NCI-H345 (cell line): ENCODE measurements at places on chromosomes 1 and 21.

DNA sequence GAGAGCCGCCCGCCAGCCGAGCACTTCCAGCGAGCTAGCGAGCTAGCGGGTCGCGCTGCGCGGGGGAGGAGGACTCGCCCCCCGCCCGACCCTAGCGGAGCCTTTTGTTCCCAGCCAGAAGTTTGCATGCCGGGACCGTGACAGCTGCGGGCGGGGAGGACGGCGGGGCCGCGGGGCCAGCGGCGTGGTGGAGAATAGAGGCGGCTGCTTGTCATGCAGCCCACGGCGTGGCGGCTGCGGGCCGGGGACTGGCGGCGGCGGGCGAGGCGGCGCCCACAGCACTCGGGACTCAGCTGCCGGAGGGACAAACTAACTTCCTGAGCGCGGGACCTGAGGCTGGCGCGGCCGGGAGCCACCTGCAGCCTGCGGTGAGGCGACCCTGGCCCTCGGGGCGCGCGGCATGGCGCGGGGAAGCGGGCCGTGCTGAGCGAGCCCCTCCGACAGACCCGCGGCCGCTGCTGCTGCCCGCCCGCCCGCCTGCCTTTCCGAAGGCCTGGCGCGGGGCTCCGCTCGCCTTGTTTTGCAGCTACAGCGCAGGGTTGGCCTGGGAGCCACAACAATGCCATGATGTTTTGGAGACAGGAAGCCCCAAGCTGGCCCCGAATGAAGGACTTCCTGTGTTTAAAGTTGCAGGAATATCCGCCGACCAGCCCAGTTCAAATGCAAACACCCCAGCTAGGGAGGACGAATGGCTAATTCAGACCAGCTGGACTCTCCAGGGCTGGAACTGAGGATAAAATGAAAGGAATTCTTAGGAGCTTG lies 82.2 kb upstream of the BMP8A start:
- peak; percentile 45 for DNase-seq

DNA sequence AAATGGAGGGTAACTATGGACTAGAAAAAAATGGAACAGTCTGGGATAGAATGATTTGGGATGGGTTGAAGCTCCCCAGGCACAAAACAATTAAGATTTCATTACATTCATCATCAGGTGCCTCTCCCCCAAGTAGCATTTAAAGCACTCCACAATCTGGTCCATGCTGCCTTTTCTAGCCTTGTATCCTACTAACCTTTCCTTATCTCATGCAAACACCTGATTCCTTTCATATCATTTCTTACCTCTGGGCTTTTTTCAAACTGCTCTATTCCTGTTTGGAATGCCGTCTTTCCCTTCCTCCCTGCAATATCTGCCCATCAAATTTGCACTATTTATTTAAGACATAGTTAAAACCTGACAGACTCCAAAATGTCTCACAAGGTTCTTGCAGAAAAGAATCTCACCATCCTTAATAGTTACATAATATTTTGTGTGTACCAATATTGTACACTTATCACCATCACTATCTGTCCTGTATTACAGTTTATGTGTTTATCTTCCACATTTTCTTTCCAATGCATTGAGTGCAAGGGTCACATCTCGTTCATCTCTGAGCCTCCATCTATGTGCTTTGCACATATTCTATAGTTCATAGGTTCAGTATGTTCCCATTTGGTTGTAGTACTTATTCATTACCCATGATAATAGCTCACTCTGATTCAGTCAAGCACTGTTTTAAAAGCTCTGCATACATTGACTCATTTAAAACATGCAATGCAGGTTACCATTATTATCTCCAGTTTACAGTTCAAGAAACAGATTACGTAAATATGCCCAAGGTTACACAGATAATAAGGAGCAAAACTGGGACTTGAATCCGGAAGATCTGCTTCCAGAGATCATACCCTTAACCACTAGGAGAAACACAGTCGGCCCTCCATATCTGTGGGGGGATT lies 16.1 kb upstream of the SHCBP1L start:
- DNase-seq, result no peak

DNA sequence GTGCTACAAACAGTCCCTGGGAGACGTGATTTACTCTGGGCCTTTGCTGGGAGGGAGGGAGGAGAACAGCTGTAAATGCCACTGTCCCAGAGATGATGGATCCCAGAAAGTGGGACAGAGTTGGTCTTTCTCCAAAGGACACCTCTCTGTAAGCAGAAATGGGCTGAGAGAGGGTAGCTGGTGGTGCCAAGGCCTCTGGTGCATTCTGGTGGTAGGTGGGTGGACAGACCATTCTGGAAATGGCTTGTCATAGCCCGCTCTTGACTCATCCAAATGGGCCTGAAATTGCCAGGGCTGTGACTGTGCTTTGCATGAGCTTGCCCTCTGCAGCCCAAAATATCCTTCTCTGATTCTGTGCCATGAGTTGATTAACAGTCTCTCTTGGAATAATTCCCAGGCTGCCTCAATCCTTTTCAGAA lies 36.1 kb downstream of the CCDC185 start:
- DNase-seq, result no peak

DNA sequence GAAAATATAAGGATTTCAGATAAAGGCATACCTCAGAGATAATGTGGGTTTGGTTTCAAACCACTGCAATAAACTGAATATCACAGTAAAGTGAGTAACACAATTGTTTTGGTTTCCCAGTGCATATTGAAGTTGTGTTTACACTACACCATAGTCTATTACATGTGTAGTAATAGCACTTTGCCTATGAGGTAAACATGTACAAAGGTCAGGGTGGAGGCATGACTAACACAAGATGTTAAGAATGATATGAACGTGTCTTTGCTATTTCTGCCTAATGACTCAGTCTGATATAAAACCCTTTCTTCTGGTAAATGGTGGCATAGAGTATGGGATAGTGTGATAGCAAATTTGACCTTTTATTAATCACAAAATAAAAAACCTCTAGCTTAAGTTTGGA lies 621.5 kb upstream of the ADGRL2 start:
- no peak for DNase-seq

- DNase-seq, result no peak
Observed at GRCh38 chr1:156598125-156598524, 3.2 kb downstream of the GPATCH4 start.

DNA sequence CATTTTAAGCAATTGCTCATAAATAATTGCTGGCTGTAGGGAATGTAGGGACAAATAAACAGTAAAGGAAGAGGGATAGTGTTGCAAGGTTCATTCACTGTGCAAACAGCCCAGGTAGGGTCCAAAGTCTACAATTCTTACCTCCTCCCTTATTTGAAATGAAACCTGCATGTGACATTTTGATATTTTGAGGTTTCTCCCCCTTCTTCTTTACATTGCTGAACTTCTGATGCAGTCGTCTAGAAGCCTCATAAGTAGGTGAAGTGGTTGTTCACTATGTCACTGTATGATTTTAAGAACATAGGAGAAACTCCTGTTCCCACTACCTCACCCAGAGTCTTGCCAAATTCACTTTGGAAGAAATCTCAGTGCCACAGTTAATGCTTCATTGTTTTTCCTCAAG lies 16.1 kb downstream of the F5 start:
- DNase-seq, result no peak

DNA sequence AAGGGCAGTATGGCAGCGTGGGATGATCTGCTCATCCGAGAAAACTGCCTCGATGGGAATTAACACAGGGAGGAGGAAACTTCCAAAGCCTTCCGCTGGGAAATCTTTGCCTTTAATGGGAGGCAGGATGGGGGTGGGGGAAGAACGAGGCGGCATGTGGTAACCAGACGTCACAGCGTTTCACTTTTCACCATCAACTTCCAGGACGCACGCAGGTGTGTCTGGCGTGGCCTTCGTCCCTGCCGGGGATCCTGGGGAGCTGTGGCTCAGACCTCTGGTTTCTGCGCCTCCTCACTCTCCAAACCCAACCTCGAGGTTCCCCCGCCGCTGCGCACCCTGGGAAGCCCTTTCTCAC lies 282 bp downstream of the RSPH1 start:
- no peak for DNase-seq

GRCh38 chr1:161307892-161308638 lies 1.7 kb downstream of the MPZ start:
- DNase-seq, result no peak

DNA sequence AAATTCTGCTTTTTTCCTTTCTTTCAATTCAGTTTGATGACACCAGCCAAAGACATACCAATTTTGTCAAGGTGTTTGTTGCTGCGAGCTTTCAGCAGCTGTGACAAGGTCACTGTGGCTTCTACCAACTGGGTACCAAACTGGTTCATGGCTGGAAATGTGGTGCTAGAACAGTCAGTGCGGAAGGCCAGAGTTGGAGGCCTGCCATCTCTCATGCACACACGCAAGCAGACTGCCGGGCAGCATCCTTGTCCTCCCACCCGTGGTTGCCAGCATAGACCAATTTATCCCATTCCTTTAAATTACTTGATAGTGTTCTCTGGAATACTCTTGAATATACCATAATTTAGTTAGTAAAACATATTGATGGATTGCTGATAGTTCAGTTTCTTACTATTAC lies 79.9 kb upstream of the GPR52 start:
- no peak for DNase-seq

GRCh38 chr1:219907772-219908070 lies 20.6 kb downstream of the SLC30A10 start:
- no peak for DNase-seq

GRCh38 chr1:1677718-1678580 lies 14.6 kb downstream of the SLC35E2B start:
- no peak for DNase-seq

GRCh38 chr1:185670187-185670627 lies 64.0 kb upstream of the HMCN1 start:
- peak; percentile 52 for DNase-seq

GRCh38 chr1:155607708-155608107 lies 2.3 kb upstream of the MSTO1 start:
- no peak for DNase-seq

DNA sequence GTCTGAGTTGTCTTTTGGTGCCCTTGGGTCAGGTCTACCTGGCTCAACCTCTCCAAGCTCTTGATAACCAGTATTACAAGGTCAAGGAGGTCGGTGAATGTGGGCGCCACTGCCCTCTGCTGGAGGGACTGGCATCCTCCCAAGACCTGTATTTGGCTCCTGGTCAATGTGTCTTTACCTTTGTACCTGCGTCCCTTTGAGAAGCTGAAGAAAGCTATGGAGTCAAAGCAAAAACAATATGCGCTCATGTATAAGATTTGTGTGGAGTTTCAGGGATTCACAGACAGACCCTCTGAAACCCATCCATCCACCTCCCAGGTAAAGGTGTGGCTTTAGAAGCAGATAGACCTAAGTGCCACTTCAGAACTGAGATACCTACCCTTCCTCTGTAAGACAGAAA lies 61.8 kb upstream of the NBL1 start:
- peak; percentile 3 for DNase-seq

DNA sequence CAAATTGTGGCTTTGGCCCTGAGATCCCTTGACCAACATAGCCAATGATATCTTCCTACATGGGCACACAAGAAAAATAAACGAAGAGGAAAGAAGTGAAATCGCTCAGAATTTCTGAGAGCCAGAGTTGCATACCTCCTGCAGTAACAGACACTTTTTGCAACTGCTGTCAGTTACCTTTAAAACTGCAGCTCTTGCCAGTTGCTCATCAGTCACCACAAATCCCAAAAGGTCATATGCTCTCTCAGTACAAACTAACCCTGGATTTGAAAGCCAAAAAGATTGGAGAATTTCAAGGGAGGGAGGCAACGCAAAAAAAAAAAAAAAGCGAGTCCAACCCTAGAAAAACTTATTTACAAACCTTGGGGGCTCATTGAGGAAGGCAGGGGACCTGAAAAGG lies 47.2 kb upstream of the DNAH14 start:
- DNase-seq, result no peak

GRCh38 chr1:15557594-15557993 lies 27.3 kb downstream of the AGMAT start:
- no peak for DNase-seq

GRCh38 chr1:164369698-164370365 lies 189.2 kb upstream of the PBX1 start:
- no peak for DNase-seq

- DNase-seq, result peak; percentile 11
Observed at GRCh38 chr1:228938537-228938901, 203.2 kb downstream of the RHOU start.

- no peak for DNase-seq
Observed at GRCh38 chr21:19010251-19010650, 606.7 kb upstream of the TMPRSS15 start.

DNA sequence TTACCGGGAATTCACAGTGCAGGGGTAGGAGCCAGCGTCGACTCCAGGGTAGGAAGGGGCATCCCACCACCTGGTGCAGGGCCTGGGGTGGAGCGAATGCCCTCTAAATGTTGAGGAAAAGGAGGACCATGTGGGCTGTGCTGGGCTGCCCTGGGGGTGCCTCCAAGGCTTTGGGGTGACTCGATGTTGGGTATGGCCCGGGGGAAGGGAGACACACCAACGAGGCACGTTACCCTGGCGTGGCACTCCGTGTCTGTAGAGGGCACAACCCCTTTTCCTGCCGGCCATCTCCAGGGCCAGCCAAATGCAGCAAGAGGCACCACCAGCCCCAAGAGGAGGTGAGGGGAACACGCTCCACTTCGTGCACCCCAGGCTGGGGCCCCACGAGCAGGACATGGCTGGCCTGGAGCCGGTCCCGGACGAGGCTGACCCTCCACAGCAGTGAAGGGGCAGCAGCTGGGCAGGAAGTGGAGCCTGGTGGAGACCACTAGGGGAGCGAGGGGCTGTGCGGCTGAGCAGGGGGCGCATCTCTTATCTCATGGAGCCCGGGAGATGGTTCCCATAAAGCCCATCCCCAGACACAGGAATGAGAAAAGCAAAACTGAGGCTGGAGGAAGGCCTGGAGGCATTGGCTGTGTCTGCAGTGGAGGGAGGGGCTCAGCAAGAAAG lies 11.2 kb downstream of the ACTRT2 start:
- no peak for DNase-seq

DNA sequence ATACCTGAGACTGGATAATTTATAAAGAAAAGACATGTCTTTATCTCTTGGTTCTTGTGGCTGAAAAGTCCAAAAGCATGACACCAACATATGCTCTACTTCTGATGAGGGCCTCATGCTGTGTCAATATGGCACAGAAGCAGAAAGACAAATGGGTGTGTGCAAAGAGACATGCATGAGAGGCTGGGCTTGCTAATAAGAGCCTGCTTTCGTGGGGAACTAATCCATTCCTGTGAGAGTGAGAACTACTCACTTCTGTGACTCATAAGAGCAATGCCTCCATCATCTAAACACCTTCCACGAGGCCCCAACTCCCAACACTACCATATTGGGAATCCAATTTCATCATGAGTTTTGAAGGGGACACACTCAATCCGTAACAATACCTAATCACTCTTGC lies 340.0 kb upstream of the DUSP10 start:
- no peak for DNase-seq

- no peak for DNase-seq
Observed at GRCh38 chr1:109354929-109355328, 42.8 kb downstream of the SORT1 start.

DNA sequence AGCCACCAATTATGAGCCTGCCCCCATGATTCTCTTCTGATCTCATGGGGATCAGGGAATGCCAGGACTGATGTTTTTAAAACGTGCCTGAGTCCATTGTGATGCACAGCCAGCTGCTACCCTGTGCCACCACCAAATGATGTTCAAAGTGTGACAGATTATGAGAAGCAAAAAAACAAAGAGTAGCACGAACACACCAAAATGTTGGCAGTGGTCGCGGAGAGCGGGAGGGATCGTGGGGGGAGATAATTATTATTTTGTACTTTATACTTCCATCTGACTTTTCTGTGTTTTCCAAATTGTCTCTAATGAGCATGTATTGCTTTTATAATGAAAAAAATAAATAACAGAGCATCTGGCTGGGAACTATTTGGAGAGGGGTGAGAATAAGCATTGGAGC lies 50.5 kb downstream of the EPHB2 start:
- no peak for DNase-seq
